ENCODE measurements at places on chromosomes 5 and 9. TPM values are rescaled to one million over a fixed set of nuclear protein-coding genes. Genes with fewer than 3 reads are reported as not detected.

DBH gene
- total RNA-seq, result not detected

PPP3R2 gene
- not detected for total RNA-seq

LCN12 gene
- total RNA-seq, result not detected

ANKRD55 gene
- total RNA-seq, result not detected

DNA sequence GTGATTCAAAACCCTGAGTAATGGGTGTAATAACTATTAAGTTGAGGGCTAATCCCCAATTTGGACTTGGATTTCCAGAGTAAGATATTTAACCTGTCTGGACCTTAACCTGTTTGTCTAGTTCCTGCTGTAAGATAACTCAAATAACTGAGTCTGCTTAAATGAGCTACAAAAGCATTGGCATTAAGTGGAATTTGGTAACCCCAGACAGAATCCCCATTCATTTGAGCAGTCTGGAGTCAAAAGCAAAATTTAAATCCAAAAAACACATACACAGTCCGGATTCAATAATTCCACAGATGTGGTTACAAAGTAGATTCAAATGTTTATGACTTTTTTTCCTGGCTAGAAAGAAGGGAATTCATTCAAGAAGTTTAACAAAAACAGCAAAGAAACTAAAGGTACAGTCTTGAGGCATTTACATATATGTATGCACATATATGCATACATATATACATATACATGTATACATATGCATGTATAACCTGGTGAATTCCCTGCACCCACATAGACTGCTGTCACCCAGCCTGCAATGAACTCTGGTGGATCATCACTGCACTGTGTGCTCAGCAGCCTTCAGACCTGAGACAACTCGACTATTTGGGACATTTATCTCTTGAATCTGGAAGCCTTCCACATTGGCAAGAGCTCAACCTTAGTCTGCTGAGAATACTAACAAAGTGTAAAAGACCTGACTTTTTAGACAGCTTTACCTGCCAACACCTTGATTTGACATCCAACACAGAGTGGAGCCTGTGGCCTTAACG is 205.4 kb downstream of the LURAP1L start:
- DNase-seq, result no peak

- no peak for DNase-seq
Observed at GRCh38 chr5:78895616-78896015, 89.5 kb downstream of the ARSB start.

DNA sequence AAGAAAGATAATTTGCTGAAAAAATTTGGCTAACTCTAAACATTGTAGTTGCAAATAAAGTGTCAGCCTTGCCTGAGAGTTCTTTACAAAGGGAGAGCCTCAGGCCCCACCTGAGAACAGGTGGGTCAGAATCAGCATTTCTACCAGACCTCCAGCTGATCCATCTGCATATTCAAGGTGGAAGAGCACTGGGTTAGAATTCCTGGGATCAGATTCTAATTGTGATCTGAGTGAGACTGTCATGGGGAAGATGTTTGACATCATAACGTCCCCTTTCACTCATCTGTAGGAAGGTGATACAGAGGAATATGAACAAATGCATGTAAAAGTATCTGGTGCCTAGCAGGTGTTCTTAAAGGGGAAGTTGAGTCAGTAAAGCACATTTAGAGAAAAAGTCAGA is 54.6 kb downstream of the FBXL7 start:
- no peak for DNase-seq

All from SK-MEL-5 (cell line).